DMS153 (cell line): ENCODE measurements at places on chromosomes 4 and X.

DNA sequence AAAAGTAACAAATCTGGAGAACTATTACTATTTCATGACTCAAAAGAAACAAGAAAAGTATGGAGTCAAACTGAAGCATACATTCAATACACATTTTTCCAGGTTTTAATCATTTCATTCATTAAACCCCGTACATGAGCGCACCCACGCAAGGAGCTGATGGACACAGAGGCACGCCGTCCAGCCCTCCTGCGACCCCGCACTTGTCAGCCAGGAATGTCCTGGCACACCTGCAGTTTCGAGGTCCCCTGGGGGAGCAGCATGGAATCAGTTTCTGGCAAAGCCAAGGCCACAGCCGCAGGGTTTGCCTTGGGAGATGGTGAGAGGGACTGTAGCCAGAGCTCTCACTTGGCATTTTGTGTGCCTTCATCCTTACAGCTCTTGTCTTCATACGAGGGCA, 12.8 kb upstream of the SLC2A9 start:
- DNase-seq: no peak

DNA sequence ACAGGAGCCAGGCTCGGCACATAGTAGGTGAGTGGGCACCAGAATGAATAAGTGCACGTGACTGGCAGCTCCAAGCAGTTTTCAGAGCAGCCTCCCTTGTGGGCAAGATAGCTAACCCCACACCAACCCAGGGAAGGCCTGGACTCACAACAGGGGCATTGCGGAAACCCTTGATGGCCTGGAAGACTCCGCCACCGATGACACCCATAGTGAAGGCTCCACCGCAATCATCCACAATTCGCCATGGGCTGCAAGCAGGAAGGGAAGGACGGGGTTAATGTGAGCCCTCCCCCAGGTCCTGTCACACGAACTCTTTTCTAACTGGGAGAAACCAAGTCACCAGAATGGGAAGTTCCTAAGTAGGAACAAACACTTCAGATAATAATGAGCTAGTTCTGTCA, 957 bp downstream of the TIMM17B start:
- no peak for DNase-seq

DNA sequence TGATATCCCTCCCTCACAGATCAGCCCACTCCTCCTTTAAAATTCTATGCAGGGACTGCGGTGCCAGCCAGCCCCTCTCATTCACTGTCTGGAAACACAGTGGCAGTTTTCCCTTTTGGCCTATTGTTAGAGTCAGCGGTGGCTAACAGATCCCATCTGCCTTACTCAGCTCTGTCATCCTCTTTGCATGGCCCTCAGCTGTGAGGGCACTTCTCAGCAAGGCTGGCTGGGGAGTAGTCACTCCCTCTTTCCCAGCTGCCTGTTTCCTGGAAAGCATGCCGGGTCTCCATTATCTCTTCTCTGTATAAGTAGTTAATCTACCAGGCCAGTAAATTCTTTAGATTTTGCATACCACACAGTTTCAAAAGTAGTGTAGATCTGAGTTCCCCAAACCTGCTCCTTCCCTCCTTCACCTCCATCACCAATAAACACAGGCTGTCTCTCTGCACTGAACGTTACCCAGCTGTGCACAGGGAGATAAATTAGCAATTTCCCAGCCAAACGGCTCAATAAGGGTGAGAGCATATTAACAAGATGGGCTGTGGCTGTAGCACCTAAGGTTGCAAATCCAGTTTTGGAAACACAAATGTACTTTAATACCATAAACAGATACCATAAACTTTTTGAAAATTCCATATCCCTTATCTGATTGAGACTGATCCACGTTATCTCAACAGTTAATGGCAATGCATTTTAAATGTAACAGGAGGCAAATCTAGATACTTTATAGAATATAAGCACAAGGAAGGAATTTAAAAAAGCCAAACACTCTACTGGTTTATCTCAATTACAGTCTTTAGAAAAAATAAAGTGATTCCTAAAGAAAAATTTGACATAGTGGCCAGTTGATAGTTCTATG, 229.3 kb downstream of the ANKRD50 start:
- peak; percentile 65 for DNase-seq

GRCh38 chr4:106401157-106401556, 32.6 kb upstream of the GIMD1 start:
- DNase-seq: no peak

- DNase-seq: no peak
Measured at GRCh38 chrX:144327495-144327894, 443.6 kb downstream of the UBE2NL start.

- no peak for DNase-seq
Measured at GRCh38 chr4:71008196-71008595, 14.7 kb downstream of the DCK start.

DNA sequence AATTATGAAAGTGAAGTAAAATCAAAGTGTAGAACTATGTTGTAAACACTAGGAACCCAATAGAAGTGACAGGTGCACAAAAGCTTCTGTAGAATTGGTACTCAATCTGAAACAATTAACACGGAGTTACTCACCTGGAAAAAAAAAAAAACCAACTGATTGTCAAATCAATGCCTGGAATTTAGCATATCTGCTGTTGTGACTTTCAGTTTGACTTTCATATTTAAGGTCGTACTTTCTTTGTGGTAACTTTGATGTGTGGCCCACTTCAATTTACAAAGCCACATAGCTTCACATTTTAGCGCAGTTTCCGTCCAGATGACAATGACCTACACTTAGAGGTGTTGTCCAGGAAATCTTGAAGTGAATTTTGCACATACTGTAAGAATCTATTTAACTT, 1124.9 kb downstream of the STIM2 start:
- no peak for DNase-seq
